Lung (tissue), 17 donors: ENCODE measurements at places on chromosomes 12 and 14.

GRCh38 chr14:56494167-56494566 is 85.4 kb upstream of the TMEM260 start:
- no peaks in the 10 kb centered on the region for H3K27me3 ChIP-seq
- H3K4me1 ChIP-seq: peaks cover 5% of the 10 kb centered on the region
- DNase-seq: no peak
- no peak overlapping the region for H3K27ac ChIP-seq

GRCh38 chr12:48545833-48546469 is 20.5 kb downstream of the OR8S1 start:
- DNase-seq: no peak
- no peaks in the 10 kb centered on the region for H3K4me1 ChIP-seq
- no peaks in the 10 kb centered on the region for H3K27me3 ChIP-seq
- no peak overlapping the region for H3K4me3 ChIP-seq
- no peak overlapping the region for H3K27ac ChIP-seq
- no peaks in the 10 kb centered on the region for H3K36me3 ChIP-seq

- H3K27ac ChIP-seq: no peak overlapping the region
- no peak overlapping the region for H3K4me3 ChIP-seq
- H3K4me1 ChIP-seq: no peaks in the 10 kb centered on the region
- no peaks in the 10 kb centered on the region for H3K36me3 ChIP-seq
- H3K27me3 ChIP-seq: no peaks in the 10 kb centered on the region
Observed at GRCh38 chr12:49195736-49196135, 6.9 kb upstream of the TUBA1A start.

GRCh38 chr12:130761537-130762318 is 45.6 kb upstream of the RIMBP2 start:
- peak; percentile 41 for DNase-seq
- H3K27me3 ChIP-seq: peaks cover 10% of the 10 kb centered on the region
- no peaks in the 10 kb centered on the region for H3K36me3 ChIP-seq
- no peaks in the 10 kb centered on the region for H3K4me1 ChIP-seq

- DNase-seq: no peak
- no peak overlapping the region for H3K27ac ChIP-seq
- H3K4me3 ChIP-seq: no peak overlapping the region
- H3K4me1 ChIP-seq: no peaks in the 10 kb centered on the region
- no peaks in the 10 kb centered on the region for H3K27me3 ChIP-seq
Observed at GRCh38 chr14:79960288-79960687, 251.0 kb downstream of the DIO2 start.

- no peaks in the 10 kb centered on the region for H3K4me1 ChIP-seq
- H3K4me3 ChIP-seq: no peak overlapping the region
- no peak overlapping the region for H3K27ac ChIP-seq
- peaks cover 12% of the 10 kb centered on the region for H3K36me3 ChIP-seq
- H3K27me3 ChIP-seq: no peaks in the 10 kb centered on the region
- DNase-seq: peak; percentile 86
Observed at GRCh38 chr14:68786491-68787091, 6.3 kb downstream of the ZFP36L1 start.

GRCh38 chr12:89821896-89822295 is 113.3 kb upstream of the ATP2B1 start:
- H3K27ac ChIP-seq: no peak overlapping the region
- H3K4me3 ChIP-seq: no peak overlapping the region
- no peaks in the 10 kb centered on the region for H3K4me1 ChIP-seq
- DNase-seq: no peak

DNA sequence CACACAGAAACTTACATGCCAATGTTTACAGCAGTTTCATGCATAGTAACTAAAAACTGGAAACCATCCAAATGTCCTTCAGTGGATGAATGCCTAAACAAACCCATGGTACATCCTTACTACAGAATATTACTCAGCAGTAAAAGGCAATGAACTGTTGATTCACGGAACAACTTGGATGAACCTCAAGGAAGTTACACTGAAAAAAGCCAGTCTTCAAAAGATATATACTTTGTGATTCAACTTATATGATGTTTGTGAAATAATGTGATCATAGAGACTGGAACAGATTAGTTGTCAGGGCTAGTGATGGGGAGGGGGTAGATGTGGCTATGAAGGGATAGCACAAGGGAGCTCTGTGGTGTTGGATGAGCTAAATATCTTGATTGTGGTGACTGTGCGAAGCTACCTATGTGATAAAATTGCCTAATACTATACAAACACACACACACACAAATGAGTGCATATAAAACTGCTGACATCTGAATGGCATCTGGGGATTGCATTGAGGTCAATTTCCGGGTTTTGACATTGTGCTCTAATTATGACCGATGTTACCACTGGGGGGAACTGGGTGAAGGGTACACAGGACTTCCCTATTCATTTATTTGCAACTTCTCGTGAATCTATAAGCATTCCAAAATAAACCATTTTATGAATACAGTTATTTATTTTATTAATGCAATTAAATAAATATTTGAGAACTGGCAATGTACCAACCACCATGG is 94.3 kb downstream of the RIN3 start:
- H3K4me3 ChIP-seq: no peak overlapping the region
- H3K4me1 ChIP-seq: peaks cover 5% of the 10 kb centered on the region
- H3K27me3 ChIP-seq: no peaks in the 10 kb centered on the region

GRCh38 chr12:100632445-100632892 is 59.0 kb downstream of the GAS2L3 start:
- no peaks in the 10 kb centered on the region for H3K4me1 ChIP-seq
- H3K27me3 ChIP-seq: no peaks in the 10 kb centered on the region
- H3K4me3 ChIP-seq: no peak overlapping the region
- DNase-seq: no peak
- no peaks in the 10 kb centered on the region for H3K36me3 ChIP-seq

GRCh38 chr14:21069388-21070082 is 569 bp upstream of the ARHGEF40 start:
- no peaks in the 10 kb centered on the region for H3K4me1 ChIP-seq
- H3K36me3 ChIP-seq: peaks cover 17% of the 10 kb centered on the region
- no peaks in the 10 kb centered on the region for H3K27me3 ChIP-seq
- H3K27ac ChIP-seq: peak overlapping the region; percentile 83

GRCh38 chr12:79482921-79483320 is 207.8 kb downstream of the PAWR start:
- no peaks in the 10 kb centered on the region for H3K27me3 ChIP-seq
- no peak overlapping the region for H3K27ac ChIP-seq
- DNase-seq: no peak
- no peaks in the 10 kb centered on the region for H3K36me3 ChIP-seq
- no peaks in the 10 kb centered on the region for H3K4me1 ChIP-seq
- no peak overlapping the region for H3K4me3 ChIP-seq

DNA sequence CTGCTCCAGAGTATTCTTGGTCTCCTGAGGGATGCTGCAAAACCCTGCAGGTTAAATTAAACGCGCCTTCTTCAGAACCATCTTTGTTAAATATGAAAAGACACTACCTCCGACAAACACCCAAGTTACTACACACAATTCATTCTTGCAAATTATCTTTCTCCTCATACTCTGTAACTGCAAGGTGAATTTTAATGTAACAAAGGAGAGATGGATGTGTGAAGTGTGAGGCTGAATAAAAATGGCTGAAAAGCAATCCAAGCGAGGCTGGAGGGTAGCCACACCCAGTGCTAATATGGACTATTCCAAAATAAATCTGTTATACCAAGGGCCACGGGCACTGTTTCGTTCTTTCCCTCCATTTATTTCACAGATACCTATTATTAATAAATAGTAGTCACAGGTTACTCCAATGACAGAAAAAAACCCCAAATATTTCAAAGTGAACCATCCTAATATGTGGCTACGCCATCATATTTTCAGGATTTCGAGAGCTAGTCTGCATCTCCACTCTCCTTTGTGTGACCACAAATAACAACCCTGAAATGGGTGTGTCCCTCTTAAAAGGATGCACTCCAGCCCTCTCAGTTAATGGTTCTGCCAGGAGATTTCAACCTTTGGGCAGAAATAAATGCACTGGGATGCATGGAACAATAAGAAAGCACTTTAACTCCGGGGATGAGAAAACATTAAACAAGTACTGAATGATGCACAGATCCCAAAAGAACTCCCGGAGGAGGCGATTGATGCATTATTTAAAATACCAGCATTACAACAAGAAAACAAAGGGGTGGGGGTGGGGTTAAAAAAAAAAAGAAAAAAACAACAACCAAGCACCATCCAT is 53.1 kb upstream of the CCDC175 start:
- H3K4me1 ChIP-seq: peaks cover 5% of the 10 kb centered on the region
- H3K4me3 ChIP-seq: no peak overlapping the region
- no peak overlapping the region for H3K27ac ChIP-seq

GRCh38 chr12:2461046-2461445 is 333.7 kb upstream of the FKBP4 start:
- H3K27ac ChIP-seq: no peak overlapping the region
- H3K27me3 ChIP-seq: no peaks in the 10 kb centered on the region
- H3K4me3 ChIP-seq: no peak overlapping the region
- no peaks in the 10 kb centered on the region for H3K4me1 ChIP-seq
- H3K36me3 ChIP-seq: peaks cover 2% of the 10 kb centered on the region

GRCh38 chr12:19707948-19708409 is 268.7 kb downstream of the AEBP2 start:
- DNase-seq: no peak
- H3K4me3 ChIP-seq: no peak overlapping the region
- H3K4me1 ChIP-seq: peaks cover 3% of the 10 kb centered on the region
- no peaks in the 10 kb centered on the region for H3K27me3 ChIP-seq

DNA sequence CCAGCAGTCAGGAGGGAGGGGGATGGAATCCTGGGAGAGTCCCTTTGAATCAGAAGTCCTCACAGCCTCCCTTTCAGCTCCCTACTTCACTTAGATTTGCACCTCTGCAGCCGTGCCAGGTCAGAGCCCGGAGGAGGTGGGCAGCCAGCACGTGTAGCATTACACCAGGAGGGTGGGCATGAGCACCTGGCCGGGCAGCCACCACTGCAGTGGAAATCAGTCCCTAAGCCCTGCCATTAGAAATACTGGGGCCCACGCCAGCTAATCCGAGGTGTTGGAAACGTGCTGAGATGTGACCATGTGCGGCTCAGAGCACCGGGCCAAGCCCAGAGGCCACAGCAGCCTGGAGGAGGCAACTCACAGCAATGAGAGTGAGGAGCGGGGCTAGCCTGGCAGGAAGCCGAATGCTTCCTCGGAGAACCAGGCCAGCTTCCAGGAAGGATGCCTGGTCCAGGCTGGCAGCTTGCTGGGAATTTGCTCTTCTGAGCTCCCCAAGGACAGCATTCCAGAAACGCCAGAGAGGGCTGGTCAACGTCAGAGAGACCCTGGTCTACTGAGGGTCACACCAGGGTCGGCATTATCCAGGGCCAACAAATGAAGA is 9.4 kb upstream of the CACNA2D4 start:
- H3K4me1 ChIP-seq: no peaks in the 10 kb centered on the region
- H3K27ac ChIP-seq: no peak overlapping the region
- no peak for DNase-seq

DNA sequence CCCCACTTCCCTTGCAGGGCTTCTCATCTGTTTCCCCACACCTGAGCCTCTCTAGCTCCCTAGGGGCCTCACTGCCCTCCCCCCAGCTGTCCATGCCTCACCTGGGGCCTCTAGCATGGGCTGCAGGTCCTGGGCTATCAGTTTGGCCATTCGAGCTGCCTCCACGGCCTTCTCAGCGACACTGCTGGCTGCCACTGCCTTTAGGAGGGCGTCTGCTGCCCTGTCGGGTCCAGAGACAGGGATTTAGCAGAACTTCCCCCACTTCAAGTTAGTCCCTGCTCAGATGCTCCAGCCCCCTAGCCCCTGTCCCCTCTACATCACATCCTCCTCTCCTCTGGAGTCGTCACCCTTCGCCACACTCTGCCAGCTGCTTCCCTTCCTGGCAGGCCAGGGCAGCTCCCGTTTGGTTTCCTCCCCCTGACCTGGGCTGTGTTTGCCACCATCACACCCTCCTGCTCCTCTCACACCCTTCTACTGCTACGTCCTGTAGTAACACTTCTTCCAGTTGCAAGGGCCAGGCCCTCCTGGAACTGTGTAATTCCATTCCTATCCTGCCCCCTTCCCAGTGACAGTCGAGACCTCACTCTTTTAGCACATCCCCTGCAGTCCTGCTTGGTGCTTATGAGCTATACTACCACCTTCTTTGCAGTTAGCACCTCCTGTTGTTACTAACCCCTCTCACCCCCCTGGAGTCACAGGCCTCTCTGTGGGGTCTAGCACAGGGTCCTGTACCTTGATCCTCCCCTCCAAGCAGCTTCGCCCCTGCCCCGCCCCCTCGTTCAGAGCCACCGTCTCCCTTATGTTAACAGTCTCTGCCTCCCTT is 4.3 kb upstream of the AP1G2 start:
- peaks cover 39% of the 10 kb centered on the region for H3K27me3 ChIP-seq
- H3K36me3 ChIP-seq: no peaks in the 10 kb centered on the region
- no peak for DNase-seq
- H3K4me1 ChIP-seq: peaks cover 5% of the 10 kb centered on the region

DNA sequence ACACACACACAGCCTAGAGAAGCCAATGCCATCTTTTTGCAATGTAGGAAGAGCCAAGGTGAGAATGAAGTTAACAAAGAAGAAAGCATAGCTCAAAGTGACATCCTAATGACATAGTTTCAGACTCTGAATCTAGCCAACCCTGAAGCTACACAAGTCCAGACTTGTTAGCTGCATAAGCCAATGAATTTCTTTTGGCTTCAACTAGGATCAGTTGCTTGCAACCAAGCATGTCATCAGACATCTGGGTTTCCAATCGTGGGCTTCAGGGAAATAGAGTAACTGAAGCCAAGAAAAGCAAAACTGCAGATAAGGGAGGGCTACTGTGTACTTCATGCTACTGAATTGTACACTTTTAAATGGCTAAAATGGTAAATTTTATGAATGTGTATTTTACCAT is 4.4 kb upstream of the GPHN start:
- peaks cover 7% of the 10 kb centered on the region for H3K4me1 ChIP-seq
- DNase-seq: no peak
- no peak overlapping the region for H3K4me3 ChIP-seq
- no peaks in the 10 kb centered on the region for H3K27me3 ChIP-seq

DNA sequence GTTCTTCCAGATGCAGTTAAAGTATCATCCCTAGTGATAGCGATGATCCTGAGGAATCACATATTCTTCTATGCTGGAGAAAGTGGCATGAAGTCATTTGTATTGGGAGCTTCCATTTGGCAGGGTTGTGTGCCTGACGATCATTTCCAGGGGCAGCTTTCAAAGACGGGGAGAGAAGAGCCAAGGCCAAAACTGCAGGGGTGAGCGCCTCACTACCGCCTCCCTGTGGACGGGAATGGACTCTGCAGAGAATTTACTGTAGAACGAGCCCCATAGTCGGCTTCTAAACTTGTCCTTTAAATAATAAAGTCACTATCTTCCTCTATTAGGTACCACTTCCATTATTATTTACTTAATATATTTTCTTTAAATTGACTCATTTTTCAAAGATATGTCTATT is 555.9 kb upstream of the TMEM132C start:
- no peaks in the 10 kb centered on the region for H3K4me1 ChIP-seq
- DNase-seq: no peak
- no peak overlapping the region for H3K4me3 ChIP-seq
- no peaks in the 10 kb centered on the region for H3K27me3 ChIP-seq
- H3K36me3 ChIP-seq: no peaks in the 10 kb centered on the region

GRCh38 chr14:99387880-99388279 is 92.8 kb downstream of the SETD3 start:
- H3K36me3 ChIP-seq: no peaks in the 10 kb centered on the region
- no peak overlapping the region for H3K27ac ChIP-seq
- DNase-seq: no peak

GRCh38 chr12:30877105-30877875 is 49.3 kb upstream of the TSPAN11 start:
- H3K36me3 ChIP-seq: no peaks in the 10 kb centered on the region
- no peak overlapping the region for H3K4me3 ChIP-seq
- H3K4me1 ChIP-seq: no peaks in the 10 kb centered on the region

GRCh38 chr12:114911196-114911595 is 227.2 kb upstream of the TBX3 start:
- H3K27ac ChIP-seq: no peak overlapping the region
- H3K4me3 ChIP-seq: no peak overlapping the region
- H3K4me1 ChIP-seq: no peaks in the 10 kb centered on the region
